ENCODE measurements at places on chromosomes 3 and 15.
A peak's percentile ranks its signal among the peaks of the same experiment; 100 is the strongest.

DNA sequence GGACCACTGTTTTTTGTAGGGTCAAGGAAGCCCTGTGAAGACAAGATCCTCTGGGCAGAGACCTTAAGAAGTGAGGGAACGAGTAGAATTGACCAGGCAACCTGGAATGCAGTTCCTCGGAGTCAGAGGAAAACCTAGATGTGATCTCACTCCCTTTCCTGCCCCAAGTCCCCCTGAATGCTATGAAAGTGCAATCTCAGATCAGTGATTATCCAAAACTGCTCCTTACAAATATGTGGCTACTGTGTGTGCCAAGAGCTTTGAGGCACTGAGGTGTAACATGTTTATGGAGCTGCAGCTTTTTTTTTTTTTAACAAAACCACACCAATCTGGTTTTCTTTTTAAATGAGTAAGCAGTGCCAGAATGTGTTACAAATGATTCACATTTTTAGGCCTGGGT, 35.8 kb downstream of the THSD4 start:
- no peak for DNase-seq

DNA sequence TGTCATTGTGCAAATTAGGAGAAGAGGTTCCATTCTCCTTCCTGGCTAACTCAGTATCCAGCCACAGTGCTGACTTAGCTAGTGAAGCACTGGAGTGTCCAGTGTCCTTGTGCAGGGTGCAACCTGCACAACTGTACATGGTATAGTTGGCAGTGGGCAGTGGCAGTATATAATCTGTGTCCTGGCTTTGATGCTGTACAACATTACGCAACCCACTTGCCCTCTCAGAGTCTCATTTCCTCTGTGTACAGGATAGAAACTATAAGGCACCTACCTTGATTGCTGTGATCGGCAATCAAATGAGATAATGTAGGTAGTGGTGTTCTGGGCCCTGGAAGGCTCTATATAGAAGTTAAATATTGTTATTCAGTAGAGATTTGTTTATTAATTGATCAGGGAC, 333.6 kb downstream of the CLSTN2 start:
- DNase-seq, result no peak

DNA sequence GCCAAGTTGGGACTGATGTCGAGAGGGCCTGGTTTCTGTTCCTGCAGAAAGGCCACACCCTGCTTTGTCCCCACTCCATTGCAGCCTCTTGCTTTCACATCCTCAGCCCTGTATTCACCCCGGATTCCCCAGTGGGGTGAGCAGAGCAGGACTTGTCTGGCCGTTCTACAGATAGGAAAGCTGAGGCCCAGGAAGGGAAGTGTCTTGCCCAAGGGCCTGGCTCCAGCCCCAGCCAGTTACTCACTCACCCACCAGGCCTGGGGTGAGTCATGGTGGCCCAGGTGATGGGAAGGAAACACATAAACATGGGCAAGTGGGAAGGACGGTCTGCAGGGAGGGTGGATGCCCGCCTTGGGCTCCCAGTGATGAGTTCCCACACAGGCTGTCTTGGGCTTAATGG, 6.1 kb upstream of the DUSP7 start:
- DNase-seq, result no peak

DNA sequence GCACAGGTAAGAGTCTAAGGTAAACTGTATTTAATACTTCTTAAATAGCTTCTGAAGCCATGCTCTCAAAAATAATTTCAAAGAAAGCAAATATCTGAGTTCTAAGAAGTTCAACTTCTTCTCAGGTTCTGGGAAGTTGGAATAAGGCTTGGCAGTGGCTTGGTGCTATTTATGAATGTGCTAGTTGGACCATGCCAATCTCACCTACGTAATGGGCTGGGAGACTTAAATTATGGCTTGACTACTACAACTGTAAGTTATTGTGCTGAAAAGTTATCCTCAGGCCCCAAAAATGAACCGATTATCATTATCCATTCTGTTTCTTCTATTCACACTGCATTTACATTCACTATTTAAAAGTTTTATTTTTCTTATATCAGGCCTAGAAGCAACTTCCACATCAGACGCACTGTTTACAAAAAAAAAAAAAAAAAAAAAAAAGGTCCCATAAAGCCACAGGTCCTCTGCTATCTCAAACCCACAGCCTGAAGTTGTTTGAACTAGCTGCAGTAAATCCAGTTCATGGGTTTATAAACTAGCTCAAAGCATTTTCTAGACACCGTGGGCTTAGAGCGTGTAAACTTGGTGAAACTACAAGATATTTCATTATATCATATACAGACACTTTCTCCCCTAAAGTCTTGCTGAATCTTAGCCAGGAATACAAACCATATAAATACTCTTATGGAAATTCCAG, 3.4 kb downstream of the LRIG1 start:
- no peak for DNase-seq

DNA sequence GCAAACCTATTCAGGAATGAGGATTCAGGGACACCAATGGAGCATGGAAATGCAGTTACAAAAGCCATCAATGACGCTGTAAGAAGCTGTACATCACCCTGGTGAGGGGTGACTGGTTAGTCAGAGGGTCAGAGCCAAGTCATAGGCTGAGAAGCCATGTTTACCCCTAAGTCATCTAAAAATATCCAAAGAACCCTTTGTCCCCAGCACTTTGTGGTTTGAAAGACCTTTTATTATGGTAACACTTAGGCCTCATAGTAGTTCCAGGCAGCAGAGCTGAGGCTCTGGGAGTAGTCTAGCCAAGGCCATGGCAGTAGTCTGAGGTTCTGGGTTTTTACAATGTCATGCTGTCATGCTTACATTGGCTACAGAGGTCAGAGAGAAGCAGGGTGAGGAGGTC, 131.2 kb downstream of the CTNNB1 start:
- no peak for DNase-seq

DNA sequence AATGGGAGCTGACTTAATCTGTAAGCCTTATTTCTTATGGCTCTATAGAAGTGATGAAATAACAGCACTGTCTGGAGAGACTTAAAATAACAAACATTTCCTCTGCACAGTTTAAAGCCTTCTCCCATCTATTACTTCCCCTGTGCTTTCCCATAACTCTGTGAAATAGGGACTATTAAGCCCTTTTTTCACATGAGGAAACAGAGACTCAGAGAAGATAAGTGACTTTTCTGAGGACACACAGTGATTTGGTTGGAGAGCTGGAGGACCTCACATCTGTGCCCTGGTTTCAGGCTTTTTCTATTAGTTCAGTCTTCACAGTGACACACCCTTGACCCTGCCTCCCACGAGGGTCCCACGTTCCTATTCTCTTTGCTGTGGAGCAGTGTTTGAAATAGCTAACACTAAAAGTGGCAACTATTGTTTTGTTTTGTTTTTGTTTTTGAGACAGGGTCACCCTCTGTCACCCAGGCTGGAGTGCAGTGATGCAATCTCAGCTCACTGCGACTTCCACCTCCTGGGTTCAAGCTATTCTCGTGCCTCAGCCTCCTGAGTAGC, 82.9 kb downstream of the ST6GAL1 start:
- no peak for DNase-seq

- DNase-seq, result no peak
Measured at GRCh38 chr3:77859156-77859555, 819.3 kb downstream of the ROBO2 start.

DNA sequence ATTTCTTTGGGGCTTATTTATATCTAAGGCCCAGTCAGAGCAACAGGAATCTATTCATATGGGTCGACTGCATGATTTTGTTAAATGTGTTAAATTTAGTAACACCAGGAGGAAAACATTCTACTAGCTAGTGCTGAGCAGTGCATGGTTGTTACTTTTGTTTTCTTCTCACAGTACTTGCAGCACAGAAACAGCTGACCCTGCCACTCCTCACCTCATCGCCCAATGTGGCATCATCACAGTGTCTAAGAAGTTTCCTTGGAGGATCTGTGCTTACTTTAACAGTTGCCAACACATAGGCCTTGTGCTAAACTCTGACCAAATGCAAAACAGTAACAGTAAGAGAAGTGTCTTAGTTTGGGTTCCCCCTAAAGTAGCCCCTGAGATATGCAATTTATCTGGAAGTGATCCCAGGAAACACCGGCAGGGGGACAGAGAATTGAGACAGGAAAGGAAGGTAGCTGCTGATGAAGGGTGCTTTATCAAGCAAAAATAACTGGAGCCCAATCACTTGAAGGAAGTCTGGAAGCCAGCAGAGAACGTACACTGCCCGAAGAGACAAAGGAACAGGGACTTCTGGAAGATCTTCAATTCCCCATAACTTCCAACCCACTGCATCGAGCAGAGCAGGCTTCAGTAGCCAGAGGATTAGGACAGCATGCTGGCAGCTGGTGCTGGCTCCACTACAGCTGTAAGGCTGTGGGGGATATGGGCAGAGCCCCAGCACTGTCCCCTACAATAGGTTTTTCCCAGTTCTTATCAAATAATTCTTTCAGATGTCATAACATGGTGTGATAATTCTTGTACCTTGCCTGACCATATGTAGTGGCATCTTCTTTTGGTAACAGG, 36.0 kb upstream of the ULK4 start:
- no peak for DNase-seq

GRCh38 chr3:86180696-86181095, 810.3 kb downstream of the VGLL3 start:
- no peak for DNase-seq

DNA sequence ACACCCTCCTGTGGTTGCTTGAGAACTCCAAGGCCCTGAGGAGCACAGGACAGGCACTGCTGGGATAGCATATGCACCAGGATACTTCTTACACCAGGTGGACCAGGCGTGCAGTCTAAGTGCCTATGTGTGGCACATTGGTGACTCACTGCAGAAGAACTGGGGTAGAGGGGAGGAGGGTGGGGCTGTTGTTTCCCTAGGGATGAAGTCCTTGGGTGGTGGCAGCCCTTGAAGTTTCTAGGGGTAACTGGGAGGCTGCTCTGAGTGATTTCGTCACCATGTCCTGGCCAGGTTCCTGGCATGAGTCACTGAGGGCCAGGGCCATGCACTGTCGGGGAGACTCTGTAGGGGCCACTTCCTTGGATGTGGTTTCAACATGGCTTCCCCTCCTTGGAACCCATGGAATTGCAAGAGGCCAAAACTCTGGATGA, 15.9 kb downstream of the MYZAP start:
- DNase-seq, result no peak

DNA sequence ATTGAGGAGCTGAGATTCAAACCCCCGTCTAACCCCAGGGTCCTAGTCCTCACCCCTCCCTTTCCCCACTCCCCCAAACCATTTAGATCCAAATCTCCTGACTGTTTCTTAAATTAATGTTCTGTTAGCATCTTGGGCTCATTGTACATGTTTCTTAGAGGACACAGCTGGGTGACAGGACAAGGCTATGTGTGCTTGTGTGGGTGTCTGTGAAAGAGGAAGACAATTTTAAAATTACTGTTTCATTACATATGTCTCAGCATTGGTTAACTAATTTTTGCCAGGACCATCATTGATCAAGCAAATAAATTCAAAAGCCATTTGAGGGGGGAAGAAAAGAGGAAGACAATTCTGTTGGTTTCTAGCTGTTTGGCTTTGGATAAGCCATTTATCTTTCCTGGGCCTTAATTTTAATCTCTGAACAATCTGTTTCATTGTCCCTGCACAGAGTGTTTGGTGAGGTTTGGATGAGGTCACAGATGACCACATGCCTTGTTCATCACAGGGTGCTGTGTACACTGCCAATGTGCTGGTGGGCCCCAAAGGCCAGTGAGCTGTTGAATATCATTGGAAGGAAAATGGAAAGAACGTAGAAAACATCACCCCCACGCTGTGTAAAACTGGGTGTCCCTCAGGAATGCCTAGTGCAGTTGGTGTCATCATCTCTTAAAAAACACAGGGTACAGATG, 51.9 kb downstream of the RPLP1 start:
- DNase-seq, result no peak

DNA sequence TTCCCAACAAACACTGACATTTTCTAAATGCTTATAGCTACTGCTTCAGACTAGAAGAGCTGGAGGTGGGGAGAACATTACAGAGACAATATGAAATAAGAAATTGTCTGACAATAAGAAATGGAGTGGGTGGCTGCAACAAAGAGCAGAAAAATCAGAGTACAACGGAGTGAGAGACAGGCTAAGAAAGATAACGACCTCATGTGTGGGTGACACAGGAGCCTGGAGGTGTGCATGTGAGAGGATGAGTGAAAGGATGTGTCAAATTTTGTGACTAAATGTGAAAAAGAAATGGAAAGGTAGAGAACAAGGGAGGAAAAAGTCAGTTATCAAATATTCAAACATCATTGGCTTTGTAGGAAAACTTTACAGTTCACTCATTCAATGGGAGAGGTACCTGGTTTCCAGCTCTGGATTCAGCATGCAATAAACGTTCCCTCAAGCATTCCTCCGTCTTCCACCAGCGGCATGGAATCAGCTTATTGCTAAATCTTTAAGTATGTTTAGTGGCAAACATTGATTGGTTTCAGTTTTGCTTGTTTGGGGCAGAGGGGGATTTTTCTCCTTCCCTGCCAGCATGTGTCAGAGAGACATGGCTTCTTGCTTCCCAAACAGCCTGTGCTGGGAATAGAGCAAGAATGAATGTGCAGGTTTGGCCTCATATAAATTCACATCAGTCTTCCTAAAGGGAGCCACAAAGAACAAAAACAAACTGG, 103.8 kb upstream of the CHRM5 start:
- DNase-seq, result no peak

DNA sequence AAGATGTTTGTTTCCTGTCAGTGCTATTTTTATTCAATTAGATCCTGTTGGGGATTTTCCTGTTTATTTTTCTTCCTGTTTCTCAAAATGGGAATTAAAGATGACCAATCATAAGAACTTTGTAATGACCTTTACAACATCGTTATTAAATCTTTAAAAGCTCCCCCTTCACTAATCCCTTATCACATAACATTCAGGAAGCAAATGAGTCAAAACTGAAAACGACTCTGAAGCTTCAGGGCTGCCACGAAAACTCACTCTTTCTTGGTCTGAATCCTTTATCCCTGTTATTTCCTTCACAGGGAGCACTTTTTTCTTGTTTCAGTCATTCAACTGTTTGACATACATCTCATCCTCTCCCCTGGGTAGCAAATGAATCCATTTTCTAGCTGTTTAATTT, 75.8 kb upstream of the MB21D2 start:
- no peak for DNase-seq

DNA sequence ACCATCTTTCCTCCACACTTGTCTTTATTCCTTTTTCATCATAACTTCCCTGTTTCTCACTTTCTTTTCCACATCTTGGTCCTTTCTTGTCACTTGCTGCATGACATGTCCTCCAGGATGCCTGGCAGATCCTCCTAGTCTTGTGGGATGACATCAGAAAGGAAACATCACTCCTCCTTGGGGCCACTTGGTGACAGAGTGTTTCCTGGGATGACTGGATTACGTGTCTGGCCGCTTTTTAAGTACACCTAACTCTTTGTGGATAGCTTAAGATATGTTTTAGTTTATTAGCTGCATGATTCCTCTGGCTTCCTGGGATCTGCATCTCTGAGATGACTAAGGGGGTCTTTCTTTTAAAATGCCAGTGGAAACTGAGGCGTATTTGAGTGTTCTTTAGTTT, 363.5 kb upstream of the FRG2C start:
- DNase-seq, result no peak

GRCh38 chr3:107598926-107599771, 76.4 kb downstream of the BBX start:
- peak; percentile 5 for DNase-seq

- no peak for DNase-seq
Measured at GRCh38 chr3:25785826-25786225, 2.6 kb upstream of the NGLY1 start.

- DNase-seq, result no peak
Measured at GRCh38 chr3:150273396-150273795, 134.7 kb upstream of the TSC22D2 start.

GRCh38 chr3:116165135-116165534, 280.2 kb downstream of the LSAMP start:
- no peak for DNase-seq

All from effector memory CD4-positive, alpha-beta T cell (primary cell).